ENCODE measurements at places on chromosomes 2 and 18.

DNA sequence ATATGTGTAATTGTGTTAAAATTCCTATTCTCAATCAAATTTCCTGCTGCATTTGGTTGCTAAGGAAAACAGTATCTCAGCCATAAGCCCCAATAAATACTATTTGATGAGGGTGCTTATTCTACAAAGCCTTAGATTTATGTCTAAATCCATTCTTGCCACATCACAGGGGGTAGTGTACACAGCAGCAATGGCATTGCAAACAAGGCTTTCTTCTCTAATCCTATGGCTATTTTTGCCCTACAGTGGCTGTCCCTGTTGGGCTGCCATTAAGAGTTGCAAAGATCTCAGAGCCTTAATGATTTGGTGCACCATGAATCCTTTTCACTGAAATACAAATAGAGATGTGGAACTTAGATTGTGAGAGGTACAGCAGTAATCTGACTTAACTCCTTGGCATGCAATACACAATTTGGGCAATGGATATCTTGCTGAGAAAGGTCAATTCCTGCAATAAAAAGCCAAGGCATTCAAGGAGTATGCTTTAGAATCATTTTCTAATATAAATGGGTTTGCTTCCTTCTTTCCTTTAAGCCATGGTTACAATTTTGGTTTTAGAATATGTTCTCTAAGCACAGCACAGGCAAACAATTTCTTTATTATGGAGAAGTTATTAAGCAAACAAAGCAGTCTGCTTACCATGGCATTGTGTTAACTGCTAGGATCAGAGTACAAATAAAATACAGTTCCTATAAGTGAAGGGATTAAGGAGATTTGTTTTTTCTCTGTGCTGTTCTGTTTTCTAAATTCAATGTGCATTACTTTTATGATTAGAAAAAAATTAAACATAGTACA, 69.8 kb upstream of the CD302 start:
- DNase-seq = no peak

GRCh38 chr2:176692533-176692932, 423.3 kb downstream of the MTX2 start:
- no peak for DNase-seq

DNA sequence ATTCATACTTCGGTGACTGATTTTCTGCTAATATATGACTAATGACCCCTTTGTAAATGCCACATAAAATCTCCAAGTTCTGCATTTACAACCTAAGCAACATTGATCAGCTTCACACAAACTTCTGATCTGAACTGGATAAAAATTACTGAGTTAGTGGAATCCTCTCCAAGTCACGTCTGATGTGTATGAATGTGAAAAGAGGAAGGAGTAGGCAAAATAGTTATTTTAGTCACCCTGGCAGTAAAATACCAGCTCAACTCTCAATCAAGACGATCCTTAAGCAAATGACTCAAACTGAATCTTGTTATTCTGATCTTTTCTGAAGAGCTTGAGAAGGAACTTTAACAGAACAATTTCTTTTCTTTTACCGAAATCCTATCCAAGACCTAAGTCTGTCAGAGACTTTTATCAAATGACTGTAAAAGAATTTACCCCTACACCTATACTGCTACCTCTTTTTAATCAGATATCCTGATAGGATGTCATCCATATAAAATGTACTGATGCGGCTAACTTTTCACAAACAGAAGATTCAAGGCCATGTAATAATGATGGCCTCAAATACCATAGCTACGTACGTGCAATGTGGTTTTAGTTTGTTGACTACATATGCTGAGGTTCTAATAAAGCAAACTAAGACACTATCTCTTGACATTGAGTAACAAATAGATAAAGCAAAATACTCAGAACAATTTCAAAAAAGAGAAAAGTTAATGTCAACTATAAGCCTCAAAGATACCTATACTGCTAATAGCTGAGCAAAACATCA, 23.7 kb downstream of the CUL3 start:
- no peak for DNase-seq

DNA sequence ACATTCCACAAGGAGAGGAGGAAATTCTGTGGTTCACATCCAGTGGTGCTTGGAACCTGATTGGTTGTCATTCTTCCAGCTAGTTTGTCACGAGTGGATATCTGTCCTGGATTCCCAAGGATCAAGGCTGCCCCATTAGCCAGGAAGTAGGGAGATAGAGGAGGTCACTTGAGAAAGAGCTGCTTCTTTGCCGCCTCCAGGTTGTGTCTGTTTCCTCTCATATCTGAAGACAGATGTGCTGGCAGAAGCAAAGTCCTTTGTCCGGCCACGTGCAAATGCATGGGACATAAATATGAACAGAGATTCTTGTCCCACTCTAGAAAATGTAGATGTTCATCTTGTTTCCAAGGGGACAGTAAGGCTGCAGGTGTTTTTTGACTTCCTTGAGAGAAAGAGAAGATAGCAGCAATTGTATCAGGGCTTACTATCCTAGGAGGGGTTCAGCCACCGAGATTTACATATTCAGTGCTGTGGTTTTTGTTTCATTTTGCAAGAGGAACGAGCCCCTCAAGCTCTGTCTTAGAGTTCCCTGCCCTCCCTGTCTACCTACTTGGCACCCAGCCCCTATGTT, 174.4 kb downstream of the RPIA start:
- no peak for DNase-seq

- no peak for DNase-seq
Measured at GRCh38 chr2:181411105-181411849, 45.9 kb upstream of the ITGA4 start.

DNA sequence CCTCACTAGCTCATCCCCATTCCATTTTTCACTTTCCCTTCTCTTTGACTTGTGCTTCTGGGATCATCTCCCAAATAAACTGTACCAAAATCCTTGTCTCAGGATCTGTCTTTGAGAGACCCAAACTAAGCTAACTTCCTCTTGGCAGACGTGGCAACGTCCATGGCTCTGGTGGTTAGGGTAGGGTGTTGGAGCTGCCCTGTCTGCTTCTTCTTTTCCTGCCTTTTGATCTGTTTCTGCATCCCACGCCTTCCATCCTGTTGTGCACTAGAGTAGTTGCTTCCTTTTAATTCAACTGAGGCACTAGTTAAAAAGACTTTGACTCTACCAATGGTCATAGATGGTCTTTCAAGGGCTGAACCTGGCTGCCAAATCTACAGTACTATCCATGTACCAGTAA, 5.5 kb upstream of the MAP4K4 start:
- DNase-seq = no peak

- DNase-seq = no peak
Measured at GRCh38 chr2:119888680-119889079, 124.2 kb upstream of the EPB41L5 start.

DNA sequence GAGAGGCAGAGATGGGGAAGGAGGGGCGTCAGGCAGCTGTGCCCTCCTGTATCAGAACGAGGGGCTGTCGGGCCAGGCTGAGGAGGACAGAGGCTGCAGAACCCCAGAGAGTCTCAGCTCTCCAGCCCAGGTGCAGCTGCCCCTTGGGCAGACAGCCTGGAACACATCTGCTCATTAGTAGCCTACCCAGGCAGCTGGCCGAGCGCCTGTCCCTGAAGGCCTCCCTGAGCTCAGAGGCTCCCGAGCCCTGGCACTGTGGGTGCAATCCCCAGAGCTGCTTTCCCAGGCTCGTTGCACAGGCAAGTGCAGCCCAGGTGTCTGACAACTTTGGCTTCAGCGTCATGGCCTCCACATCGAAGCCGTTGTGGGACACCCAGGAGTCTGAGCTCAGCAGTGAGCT, 13.1 kb upstream of the TMEM185B start:
- no peak for DNase-seq

GRCh38 chr2:2926009-2926857, 451.4 kb downstream of the EIPR1 start:
- DNase-seq = no peak

GRCh38 chr2:134354611-134355010, 100.7 kb downstream of the MGAT5 start:
- no peak for DNase-seq

DNA sequence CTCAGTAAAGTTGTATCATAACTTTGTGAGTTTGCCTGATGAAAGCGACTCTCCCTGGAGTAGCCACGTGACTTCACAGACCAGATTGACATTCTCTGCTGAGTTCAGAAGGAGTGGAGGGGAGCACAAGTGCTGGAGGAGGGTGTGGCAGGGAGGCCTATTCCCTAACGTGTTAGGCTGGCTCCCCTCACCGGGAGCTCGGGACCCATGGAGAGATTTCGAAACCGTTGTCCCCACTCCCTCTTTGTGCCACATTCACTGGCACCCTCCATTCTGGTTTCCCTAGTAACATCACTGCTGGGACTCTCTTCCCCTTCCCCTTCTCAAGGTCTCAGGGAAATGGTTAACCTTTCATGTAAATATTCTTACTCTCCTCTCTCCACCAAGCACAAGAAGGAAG, 279.9 kb downstream of the ALPK2 start:
- DNase-seq = no peak

DNA sequence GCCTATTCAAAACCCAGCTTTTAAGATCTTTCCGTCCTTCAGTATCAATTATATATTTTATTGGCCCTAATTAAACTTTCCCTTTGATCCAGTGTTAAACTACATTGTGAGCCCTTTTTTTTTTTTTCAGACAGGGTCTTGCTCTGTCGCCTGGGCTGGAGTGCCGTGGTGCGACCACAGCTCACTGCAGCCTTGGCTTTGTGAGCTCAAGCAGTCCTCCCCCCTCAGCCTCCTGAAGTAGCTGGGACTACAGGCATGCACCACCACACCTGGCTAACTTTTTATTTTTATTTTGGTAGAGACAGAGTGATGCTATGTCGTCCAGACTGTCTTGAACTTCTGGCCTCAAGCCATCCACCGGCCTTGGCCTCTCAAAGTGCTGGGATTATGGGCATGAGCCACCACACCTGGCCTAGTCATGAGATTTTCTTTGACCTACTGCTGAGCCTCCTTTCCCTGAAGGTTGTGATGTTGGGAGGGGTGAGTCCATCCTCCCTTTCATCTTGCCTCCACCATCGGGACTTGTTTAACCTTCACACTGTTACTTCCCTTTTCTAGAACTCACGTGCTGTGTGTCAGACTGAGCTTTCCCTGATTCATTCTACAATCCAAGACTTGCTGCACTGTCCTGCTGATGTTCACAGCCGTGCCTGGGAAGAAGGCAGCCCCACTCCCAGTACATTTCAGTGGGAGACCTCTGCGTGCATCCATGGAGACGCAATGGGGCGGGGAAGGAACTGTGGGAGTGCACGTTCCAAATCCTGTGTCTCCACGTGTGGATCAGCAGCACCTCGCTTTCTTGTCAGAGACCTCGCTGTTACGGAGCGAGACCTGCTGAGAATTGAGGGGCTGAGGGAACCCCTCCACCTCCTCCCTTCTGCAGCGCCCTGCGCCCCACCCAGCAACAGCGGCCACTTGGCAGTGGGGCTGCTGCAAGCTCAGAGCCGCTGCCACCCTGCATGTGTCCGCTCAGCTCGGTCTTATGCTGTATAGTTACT, 10.8 kb downstream of the OXER1 start:
- DNase-seq = no peak

- no peak for DNase-seq
Measured at GRCh38 chr2:190972846-190973245, 41.1 kb downstream of the STAT1 start.

- no peak for DNase-seq
Measured at GRCh38 chr2:235619544-235619943, 125.7 kb downstream of the AGAP1 start.

GRCh38 chr2:21033237-21034155, 10.4 kb downstream of the APOB start:
- no peak for DNase-seq

GRCh38 chr2:122960759-122961641, 1064.1 kb upstream of the CNTNAP5 start:
- DNase-seq = no peak

GRCh38 chr2:235688511-235689426, 194.9 kb downstream of the AGAP1 start:
- DNase-seq = no peak

- peak; percentile 24 for DNase-seq
Measured at GRCh38 chr18:58768293-58768974, 96.2 kb upstream of the ZNF532 start.

- no peak for DNase-seq
Measured at GRCh38 chr18:9021458-9021857, 81.0 kb upstream of the NDUFV2 start.

- DNase-seq = no peak
Measured at GRCh38 chr2:173555833-173556232, 201.2 kb downstream of the CDCA7 start.

DNA sequence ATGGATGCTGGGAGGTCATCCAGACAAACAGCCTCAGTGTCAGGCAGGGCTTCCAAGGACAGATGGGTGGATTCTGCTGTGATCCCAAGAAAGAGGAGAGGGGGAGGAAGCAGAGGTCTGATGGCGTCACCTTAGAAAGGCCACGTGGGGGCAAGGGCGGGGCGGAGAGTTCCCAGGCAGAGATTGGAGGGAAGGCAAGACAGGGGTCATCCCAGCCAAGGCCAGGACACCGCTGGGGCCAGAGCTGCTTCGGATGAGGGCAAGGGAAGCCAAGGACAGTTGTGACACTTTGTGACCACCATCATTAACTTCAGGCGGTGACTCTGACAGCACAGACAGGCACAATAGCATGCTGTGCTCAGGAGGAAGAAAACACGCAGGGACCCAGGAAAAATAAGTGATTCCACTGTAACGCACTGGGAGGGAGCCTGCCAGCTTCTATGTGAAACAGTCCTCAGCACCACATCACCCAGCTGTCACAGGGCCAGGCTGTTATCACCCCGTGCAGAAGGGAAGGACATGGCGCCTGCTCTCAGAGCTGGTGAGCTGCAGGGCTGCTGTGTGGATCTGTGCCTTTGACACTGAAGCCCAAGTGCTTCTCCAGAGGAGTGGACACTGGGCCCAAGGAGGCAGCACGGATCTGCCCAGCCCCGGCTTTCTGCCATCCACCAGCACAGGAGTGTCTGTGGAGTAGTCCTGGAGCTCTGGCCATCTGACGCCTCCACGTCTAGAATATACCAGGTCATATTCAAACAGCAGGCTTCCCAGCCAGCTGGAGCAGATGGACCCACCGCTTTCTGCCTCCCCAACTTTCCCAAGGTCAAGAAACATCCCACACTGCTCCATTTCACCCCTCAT, 204.1 kb downstream of the NDUFA10 start:
- DNase-seq = no peak

GRCh38 chr2:241906826-241907570, 37.5 kb downstream of the RTP5 start:
- DNase-seq = no peak

GRCh38 chr2:207385076-207385475, 144.7 kb upstream of the CREB1 start:
- no peak for DNase-seq

- no peak for DNase-seq
Measured at GRCh38 chr18:78362198-78362597, 617.4 kb upstream of the SALL3 start.

DNA sequence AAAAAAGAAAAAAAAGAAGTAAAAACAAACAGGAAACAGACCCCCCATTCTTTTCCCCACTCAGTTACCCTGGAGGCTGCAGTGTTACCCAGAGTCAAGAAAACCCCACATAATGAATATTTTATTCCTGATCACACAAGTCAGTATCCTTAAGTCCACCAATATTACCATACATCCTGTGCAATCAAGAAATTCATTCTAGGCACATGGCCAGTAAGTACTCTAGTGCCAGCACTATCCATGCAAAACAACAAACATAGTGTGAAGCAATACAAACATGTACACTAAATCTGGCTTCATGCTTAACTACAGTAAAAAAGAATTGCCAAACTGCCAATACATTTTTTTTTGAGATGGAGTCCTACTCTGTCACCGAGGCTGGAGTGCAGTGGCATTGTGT, 111.6 kb downstream of the FAM168B start:
- no peak for DNase-seq
